ENCODE measurements at places on chromosomes 12 and 14. TPM values are rescaled to one million over a fixed set of nuclear protein-coding genes. Genes with fewer than 3 reads are reported as not detected.

RNASE2 gene
- not detected for total RNA-seq

ASPG gene
- not detected for total RNA-seq

SERPINA1 gene
- total RNA-seq: not detected

FSCB gene
- not detected for total RNA-seq

CAND1 gene
- 112 TPM for total RNA-seq

HOXC12 gene
- not detected for total RNA-seq

TAS2R42 gene
- total RNA-seq: not detected

SRRM4 gene
- not detected for total RNA-seq

TAS2R9 gene
- not detected for total RNA-seq

KCNA5 gene
- not detected for total RNA-seq
